ENCODE measurements at places on chromosomes 1 and 21.

- DNase-seq = no peak
These were observed 46.4 kb upstream of the CR2 start for GRCh38 chr1:207407655-207408260.

GRCh38 chr1:76627901-76628300, 239.4 kb upstream of the ST6GALNAC5 start:
- no peak for DNase-seq

GRCh38 chr1:207404849-207405525, 49.1 kb upstream of the CR2 start:
- peak; percentile 28 for DNase-seq

DNA sequence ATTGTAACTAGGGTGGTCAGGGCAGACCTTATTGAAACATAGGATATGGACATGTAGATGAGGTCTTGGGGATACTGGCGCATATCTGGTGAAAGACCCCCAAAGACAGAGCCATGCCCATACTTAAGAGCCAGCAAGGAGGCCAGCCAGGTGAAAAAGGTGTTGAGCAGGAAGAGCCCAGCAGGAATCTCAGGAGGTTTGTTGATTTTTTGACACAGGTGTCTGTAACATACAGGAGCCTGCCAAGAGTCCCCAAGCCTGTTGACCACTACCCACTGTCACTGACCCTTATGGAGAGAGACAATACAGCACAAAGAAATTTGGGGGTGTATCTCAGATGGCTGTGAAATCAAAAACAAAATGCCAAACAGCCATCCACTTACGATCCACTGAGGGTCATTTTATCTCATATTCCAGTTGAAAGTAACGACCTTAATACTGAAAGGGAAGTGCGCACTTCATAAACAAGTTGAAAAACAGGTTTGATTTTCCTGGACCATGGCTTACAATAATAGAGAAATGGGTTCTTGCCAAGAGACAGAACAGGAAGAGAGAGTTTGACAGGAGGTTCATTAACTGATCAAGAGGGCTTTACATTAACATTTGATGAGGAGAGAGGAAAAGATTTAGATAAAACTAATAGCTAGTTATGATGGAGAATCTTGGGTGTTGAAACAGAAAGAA, 163.6 kb downstream of the GLUL start:
- no peak for DNase-seq

DNA sequence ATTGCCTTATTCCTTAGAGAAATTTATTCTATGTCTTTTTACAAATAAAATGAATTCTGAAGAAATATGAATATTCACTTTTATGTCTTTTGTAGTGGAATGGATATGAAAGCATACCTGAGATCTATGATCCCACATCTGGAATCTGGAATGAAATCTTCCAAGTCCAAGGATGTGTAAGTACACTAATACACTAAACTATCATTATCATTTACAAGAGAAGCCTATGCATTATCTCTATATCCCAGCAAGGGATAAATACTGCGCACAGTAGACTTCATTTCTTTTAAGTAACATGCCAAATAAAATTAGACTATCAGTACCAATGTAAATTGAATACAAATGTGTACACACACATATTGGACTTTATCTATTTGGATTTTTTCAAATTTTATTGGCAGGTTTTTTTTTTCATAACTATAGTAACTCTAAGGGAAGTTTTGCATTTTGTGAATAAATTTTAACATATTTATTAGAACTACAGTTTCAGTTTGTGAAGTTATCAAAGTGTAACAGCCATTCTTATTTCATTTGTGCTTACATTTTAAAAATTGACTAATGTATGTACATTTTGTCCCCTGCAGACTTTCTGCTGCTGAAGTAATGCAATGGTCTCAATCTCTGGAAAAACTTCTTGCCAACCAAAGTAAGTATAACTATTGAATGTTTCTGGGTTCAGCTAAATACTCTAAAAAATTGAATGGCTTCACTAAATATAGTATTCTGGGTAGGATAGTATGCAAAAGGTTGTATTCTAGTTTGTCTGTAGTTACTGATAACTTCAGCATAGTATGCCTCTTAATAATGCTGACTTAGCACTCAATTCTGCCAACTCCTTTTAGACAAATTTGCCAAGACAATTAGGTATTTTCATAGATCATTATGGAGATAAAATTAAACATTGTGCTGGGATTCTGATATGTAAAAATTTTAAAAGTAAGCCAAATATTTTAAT, 894 bp downstream of the RGS1 start:
- no peak for DNase-seq

DNA sequence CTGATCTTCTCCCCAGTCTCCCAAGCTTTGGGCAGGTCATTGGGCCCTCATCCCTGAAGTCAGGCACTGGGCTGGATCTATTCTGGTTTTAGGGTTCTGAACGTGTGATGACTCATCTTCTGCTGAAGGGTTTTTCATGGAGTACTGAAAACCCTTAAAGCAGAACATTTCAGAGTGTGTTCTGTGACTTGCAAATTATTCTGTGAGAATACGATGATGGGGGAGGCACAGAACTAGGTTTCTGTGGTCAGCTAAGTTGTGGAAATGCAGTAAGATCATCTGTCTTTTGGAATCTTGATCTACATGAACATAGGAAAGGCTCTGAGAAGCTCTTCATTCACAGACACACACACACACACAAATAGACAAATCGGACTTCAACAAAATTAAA, 46.2 kb downstream of the NAV1 start:
- no peak for DNase-seq

DNA sequence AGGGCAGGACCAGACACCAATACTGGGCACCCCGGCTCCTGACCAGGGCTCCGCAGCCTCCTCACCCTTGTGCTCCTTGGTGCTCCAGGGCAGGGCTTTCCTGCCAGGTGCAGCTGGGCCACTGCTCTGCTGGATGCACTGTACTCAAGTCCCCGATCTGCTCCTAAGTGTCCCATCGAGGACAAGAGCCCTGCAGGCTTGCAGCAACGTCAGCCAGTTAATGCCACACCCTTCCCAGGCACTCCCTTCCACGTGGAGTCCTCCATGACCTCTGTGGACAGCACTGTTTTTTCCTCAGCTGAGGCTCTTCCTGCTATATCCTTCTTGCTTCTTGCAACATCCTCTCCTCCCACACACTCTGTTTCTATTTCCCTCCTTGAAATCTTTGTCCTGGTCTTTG, 94.0 kb upstream of the NGF start:
- DNase-seq = no peak

DNA sequence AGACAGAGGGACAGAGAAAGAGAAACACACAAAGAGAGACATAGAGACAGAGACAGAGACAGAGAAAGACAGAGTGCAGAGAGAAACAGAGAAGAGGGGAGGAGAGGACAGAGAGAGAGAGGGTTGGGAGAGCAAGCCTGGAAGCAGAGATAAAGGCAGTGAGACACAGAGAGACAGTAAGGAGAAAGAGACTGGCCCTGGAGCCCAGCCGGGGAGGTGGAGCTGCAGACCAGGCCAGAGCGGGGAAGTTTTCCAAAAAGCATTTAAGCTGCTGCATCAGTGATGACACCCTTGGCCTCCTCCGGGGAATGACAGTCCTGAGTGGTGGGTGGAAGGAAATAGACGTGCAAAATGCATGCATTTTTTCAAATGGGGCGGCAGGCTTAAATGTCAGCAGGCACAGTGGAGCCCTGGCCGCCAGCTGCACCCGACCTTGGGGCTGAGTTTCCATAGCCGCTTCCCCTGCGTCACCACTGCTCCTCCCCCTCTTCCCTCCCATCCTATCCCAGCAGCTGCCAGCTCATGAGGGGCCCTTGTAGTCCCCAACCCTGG, 95.4 kb upstream of the KLHDC7A start:
- DNase-seq = peak; percentile 68

GRCh38 chr1:170168265-170168664, 22.5 kb downstream of the NTMT2 start:
- DNase-seq = no peak

GRCh38 chr1:204624631-204625216, 60.8 kb downstream of the LRRN2 start:
- no peak for DNase-seq

DNA sequence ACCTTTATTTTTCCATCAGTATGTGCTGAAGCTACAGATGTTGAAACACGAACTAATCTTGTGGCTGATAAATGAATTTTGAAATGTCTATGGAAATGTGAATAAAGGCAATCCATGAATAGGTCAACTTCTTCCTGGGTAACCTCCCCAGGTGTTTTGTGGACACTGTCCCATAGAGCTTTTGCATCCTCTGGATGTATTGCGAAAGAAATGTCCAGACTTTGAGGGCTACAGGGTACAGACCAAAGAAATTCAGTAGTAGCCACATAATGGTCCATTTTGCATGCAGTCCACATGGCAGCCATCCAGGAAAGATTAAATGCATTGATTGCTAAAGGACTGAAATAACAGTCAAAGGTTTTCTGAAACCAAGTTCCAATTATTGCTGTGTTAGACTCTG, 21.5 kb upstream of the DARS2 start:
- DNase-seq = no peak

DNA sequence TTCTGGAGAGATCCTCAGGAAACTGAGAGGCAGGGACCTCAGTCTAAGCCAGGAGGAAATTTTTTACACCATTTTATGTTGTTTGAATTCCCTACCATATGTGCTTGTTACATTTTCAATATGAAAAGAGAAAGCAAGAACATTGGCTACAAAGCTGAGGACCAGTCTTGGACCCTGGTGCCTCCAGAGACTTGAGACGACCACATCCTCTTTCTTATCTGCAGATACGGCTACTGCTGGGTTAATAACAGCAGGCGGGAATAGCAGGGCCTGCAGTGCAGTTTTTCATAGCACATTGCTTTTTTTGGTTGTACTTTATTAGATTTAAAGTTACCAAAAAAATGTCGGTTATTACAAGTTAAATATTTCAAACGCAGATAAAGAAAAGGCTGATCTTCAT, 3.9 kb downstream of the KDM4A start:
- DNase-seq = no peak

GRCh38 chr1:6239950-6240768, 3.8 kb upstream of the HES3 start:
- DNase-seq = no peak

DNA sequence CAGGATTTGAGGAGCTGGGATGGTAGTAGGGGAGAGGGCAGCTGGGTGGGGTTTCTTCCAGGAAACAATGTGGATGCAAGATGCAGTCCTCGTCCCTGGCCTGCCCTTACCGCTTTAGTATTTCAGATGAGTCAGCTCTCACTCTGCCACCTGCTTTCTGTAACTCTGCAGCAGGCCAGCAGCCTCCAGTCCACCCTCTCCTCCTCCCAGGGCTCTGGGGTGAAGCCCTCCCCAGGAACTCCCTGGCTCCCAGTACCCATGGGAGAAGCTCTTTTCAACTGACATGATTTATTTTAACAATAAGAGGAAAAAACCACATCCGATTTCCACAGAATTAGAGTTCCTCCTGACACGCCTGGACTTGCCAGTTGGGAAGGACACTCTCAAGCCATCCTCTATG, 39.0 kb upstream of the IL20 start:
- no peak for DNase-seq

DNA sequence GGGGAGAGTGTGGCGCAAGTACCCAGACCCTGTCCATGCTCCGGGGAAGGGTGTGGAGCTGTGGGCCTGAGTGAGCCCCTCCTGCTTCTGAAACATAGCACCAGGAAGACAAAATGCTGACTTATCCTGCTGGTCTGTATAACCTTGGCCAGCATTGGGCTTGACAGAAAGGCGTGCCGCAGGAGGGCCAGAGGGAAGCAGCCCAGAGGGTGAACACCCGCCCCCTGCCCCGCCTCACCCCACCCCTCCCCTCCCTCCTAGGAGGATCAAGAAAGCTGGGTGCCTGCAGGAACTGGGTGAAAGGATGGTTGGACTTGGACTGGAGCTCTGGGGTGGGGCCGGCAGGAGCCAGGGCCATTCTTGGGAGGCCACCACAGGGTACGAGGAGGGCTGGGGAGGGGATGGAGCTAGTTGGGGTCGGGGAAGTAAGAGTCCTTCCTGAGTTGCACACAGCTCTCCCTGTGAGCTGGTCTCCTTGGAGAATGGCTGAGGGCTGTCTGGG, 27.1 kb downstream of the PTPRF start:
- no peak for DNase-seq

DNA sequence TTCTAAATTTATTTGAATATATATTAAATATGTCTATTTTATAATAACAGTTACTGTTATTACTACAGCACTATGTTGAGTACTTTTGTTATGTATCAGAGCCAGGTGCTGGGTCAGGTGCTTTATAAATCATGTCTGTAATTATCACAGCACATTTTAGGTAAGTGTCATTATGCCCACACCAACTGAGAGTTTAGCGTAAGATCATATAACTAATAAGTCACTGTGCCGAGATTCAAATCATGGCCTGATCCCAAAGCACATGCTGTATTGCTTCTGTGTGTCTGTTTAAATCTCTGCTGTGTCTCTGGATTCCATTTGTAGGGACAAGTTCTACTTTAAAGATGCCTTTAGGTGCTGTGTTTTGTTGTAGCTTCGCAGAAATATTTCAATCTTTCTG, 1.9 kb downstream of the GPSM2 start:
- no peak for DNase-seq

- DNase-seq = no peak
These were observed 15.7 kb downstream of the ASPM start for GRCh38 chr1:197130677-197131304.

DNA sequence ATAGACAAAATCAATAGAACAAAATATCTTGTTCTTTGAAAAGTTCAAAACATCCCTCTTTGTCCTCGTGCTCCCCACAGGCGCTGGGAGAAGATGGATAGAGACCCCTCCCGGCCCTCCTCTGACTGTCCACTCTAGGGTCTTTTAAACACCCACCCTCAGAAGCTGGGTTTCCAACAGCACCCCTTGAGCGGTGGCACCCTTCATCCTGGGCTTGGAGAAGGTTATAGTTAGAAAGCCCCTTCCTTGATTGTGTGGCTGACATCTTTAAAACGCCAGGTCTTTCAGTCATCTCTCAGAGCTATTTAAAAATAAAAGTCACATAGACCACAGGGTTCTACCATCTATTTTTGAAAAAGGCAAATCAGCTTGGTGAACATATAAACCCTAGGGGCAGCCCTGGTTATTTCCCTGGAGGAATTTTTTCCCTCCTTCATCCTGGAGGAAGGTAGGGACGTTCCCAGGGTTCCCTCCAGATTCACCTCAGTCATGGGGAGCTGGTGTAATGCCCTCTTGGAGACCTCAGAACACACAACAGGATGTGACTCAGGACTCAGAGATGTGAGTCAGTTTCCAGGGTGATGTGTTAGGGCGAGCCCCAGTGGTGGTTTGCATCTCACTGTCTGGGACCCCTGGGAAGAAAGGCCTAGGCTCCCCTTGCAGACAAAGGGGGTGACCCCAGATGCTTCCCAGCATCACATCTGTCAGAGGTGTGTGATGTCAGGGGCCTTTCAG, 138.5 kb downstream of the CLIC6 start:
- DNase-seq = no peak

GRCh38 chr1:28127617-28128257, 39.3 kb upstream of the EYA3 start:
- no peak for DNase-seq

GRCh38 chr1:198253259-198253658, 96.5 kb downstream of the NEK7 start:
- no peak for DNase-seq

DNA sequence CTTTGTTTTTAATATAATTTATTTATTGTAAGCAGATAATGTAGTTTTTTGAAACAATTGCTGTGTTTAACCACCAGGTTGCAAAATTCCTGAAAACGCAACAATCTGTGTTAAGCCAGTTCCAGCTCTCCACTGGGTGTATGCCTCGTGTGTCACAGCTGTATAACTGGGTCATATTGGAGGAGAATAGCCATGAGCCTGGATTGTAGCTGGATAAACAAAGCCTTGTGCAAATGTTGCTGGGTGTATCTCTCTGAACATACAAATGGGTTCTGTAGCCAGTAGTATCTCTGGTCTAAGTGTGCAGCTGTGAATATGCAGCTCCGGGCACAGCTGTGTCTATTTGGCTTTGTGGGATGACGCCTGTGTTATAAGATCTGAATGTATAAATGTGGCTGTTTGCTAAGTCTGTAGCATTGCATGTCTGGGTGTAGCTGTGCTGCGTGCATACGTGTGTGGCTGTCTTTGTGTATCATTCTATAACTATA, 2.8 kb downstream of the TCEA3 start:
- DNase-seq = no peak
